Stimulated activated CD4-positive, alpha-beta T cell treated with anti-CD3 and anti-CD28 coated beads, TNF-alpha, amount 100 ng/mL, for 48 hours (primary cell): ENCODE measurements at places on chromosomes 7 and 10.

DNA sequence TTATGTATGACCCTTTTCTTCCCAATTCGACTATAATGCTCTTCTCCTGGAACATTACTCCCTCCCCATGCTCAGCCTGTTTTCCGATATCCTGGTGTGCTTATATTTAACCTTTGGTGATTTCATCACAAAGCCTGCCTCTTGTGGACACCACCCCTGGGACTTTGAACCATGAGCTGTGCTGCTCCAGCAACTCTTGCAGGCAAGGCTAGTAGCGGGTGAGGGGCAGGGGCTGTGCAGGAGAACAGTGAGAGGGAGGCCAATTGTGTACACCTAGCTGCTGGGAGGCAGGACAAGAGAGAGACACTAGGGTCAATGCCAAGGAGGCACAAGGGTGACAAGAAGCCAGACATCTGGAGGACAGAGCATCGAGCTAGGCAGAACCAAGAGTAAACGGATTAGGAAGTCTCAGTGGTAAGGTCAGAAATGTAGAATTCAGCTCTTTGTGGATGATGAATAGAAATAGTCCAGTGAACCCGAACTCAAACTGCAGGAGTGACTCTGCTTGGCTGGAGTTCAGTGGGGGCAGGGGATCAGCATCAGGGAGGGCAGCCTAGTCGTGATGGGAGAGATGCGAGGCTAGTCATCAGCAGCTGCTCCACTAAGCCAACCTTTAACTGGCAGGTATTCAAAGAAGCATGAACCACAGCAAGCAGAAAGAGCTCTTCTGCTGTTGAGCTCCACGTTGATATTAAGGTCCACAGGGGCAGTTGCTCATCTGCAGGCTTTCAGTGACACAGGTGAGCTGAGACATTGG is 31.0 kb upstream of the MKI67 start:
- no peak for DNase-seq

GRCh38 chr10:43682956-43683355 is 34.3 kb upstream of the ZNF32 start:
- no peak for DNase-seq

GRCh38 chr10:13100349-13101294 is 659 bp downstream of the OPTN start:
- no peak for DNase-seq

GRCh38 chr7:129468547-129468946 is 33.8 kb upstream of the SMKR1 start:
- no peak for DNase-seq

- no peak for DNase-seq
These were observed 96.1 kb upstream of the PLXNA4 start for GRCh38 chr7:132672200-132672990.

DNA sequence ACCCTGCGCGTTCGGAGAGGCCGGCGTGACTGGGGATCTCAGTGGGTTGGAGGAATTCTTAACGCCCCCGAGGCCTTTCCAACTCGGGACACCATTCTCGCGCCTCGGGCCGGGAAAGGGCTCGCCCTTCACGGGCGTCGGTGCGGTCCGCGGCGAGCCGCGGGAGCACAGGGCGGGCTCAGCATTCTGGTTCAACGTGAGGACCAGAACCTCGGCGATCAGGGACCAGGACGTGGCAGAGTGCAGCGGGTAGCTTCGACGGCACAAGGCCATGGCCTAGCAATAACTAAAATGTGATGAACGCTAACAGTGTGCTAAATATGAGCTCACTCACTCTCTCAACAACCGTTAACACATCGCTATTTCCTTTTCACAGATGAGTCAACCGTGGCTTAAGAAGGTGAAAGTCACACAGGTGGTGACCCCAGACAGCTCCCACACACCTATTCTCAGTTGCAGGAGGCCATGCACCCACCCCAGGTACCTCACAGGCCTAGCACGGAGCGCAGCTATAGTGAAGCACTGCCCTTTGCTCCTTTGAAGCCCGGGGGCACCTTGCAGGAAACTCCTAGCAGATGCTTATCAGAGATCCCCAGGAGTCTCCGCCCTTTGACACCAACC is 4.5 kb upstream of the EMX2 start:
- DNase-seq: no peak

DNA sequence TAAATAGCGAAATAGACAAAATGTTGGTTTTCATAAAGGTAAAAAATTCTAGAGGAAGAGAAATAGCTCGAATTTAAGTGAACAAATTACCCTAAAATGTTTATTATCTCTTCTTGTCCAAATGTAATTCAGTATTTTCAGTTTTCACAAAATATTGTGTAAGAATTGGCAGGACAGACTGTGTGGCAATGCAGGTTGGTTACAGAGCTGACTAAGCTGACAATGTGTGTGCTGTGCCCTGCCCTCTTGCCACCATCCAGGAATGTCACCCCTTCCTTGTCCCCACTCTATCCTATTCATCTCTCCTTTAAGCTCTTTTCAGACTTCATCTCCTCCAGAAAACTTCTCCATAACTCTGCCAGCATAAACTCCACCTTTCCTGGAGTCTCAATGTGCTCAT is 46.1 kb downstream of the COL28A1 start:
- DNase-seq: no peak
